ENCODE measurements at places on chromosomes 4 and X.

- no peak for DNase-seq
Measured at GRCh38 chrX:143634309-143634662, 1.6 kb downstream of the SLITRK4 start.

DNA sequence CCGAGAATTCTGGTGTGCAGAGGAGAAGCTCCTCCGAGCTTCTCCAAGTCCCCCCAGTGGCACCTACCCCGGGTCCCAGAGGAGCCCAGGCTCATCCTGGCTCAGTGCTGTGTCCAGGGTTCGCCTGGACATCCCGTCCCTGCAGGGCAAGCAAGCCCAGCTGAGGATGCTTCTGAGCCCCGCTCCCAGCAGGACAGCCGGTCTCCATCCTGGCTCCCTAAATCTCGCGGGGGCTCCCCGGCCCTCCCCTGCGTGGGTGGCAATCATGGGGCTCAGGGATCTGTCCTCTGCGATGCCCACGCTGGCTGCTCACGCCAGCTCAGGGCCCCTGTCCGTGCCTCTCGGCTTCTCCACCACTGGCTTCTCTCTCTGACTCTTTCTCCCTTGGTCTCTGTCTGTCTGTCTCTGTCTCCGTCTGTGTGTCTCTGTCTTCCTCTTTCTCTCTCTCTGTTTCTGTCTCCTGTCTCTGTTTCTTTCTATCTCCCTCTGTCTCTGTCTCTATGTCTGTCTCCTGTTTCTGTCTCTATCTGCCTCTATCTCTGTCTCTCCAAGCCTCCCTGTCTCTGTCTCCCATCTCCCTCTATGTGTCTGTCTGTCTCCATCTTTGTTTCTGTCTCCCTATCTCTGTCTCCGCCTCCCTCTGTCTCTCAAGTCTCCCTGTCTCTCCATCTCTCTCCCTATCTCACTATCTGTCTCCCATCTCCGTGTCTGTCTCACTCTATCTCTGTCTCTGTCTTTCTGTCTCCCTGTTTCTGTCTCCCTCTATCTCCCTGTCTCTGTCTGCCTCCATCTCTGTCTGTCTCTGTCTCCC lies 27.8 kb upstream of the SLC25A6 start:
- DNase-seq: no peak

DNA sequence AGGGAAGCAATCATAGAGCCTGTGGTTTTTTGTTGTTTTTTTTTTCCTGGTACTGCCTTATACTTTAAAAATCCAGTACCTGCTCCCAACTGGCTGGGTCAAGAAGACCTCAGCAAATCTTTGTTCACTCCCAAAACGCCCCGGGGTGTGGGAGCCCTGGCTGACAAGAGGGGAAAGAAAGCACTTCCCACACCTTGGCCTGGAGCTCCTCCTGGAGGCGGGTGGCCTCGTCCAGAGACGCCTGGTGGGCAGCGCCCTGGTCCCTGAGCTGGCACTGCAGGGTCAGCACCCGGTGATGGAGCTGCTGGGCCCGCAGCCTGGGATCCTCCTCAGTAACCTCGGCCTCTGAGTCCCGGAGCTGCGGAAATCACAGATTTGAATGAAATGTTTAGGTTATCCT lies 38.2 kb downstream of the C4orf50 start:
- DNase-seq: peak; percentile 9

GRCh38 chr4:184032091-184032490 lies 127.0 kb downstream of the STOX2 start:
- DNase-seq: no peak

DNA sequence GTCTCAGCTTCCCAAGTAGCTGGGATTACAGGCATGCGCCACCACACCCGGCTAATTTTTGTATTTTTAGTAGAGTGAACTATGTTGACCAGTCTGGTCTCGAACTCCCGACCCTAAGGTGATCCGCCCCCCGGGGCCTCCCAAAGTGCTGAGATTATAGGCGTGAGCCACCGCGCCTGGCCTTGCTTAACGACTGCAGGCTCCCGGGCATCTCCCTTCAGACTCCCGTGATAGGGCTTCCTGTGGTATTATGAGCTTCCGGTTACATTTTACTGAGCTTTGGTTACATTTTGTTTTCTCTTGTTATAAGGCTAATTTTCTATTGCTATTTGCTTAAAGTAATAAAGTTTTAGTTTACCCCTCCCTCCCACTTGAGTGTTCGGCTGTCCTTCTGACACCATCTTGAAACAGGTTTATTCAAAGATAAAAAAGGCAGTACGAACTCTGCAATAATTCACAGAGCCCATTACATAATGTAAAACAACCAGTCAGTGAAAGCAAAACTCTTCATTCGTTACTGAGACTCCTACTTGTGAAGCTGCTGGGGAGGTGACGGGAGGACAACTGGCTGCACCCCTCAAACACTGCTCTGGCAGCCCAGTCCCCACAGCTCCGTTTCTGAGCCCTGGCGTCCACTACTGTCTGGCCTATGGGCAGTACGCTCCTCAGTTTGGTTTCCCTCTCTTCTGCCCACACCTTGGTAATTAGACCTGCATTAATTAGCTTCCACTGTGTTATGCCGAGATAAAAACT lies 795.7 kb upstream of the SLIT2 start:
- no peak for DNase-seq

DNA sequence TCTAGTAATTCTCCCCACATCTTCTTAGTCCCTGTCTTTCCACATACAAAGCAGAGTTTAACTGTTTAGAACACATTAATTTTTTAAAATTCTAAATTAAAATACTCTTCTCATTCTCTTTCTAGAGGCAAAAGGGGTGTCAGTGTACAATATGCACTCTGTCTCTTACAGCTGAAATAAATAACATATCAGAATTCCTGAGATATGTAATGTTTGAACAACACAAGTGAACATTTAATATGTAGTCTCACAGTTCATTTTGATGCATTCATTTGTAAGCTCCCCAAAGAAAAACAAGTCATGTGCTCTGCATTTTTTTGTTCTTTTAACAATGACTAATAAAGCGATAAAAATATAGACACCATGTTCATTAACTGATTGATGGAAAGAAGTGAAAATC lies 19.7 kb upstream of the SULT1B1 start:
- no peak for DNase-seq

- no peak for DNase-seq
Measured at GRCh38 chrX:41670112-41670511, 18.7 kb upstream of the GPR34 start.

GRCh38 chr4:15054541-15054940 lies 52.3 kb downstream of the CPEB2 start:
- no peak for DNase-seq

DNA sequence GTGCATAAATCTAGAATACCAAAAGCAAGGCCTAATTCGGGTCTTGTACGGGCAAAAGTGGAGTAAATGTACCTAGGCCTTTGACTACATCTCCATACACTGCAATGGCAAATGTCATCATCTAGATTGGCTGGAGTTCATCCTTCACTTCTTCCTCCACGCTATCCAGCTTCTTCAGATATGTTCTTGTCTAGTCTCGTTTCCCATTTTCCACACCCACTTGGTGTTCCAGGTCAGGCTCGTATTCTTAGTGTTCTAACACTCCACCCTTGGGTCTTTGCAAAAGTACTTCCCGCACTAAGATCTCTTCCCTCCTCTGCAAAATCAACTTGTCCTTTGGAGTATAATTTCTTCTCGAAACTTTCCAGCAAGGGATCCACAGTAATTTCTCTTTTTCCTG lies 1.4 kb downstream of the COQ2 start:
- DNase-seq: no peak

Data from RWPE1 (cell line).